HT1080 (cell line): ENCODE measurements at places on chromosomes 4 and X. TPM values are rescaled to one million over a fixed set of nuclear protein-coding genes. Genes with fewer than 3 reads are reported as not detected.
A peak's percentile ranks its signal among the peaks of the same experiment; 100 is the strongest.

- DNase-seq = no peak
Measured at GRCh38 chrX:11349661-11350337, 56.6 kb downstream of the AMELX start.

GRCh38 chrX:136193771-136194170, 46.4 kb downstream of the FHL1 start:
- DNase-seq = no peak

DNA sequence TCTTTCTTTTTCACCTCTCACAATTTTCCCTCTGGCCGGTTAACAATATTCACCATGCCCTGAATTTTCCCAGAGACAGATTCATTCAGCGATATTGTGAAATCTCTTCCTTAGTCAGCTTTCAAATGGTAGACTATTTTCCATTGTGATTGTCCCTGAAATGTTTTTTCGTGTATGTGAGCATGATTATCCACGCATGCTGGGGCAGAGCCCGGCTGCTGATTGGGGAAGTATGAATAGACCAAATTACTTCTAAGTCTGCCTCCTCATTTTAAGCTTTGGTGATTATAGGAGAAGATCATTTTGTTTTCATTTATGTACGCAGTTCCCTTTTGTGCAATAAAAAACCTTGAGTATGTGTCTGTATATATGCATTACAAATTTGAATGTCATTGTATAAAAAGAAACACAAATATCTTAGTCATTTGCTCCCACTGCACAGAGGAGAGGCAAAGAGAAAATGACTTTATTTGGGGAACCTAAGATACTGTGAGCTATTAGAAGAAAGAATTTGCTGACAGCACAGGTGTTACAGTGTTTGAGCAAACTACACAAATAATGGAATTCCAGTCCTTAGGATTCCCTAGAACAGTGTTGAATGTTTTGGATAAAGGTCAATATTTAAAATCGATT, 11.3 kb downstream of the DTHD1 start:
- DNase-seq = no peak

DNA sequence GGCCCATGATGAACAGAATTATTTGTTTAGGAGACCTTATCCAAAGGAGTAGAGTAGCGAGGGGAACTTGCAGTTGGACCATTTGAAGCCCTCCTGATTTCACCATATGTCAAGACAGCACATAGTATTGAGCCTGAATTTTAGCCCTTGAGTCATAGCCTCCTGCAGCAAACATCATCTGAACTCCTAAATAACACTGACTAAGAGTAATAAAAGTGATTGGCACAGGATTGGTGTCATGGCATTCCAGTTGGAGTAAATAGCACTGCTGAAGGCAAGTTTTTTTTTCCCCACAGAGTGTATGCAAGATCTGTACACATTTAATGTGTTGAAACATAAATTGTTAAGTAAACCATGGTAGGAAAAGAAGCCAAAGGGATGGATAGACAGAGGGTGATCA, 89.0 kb downstream of the COMMD8 start:
- DNase-seq = peak; percentile 48

DNA sequence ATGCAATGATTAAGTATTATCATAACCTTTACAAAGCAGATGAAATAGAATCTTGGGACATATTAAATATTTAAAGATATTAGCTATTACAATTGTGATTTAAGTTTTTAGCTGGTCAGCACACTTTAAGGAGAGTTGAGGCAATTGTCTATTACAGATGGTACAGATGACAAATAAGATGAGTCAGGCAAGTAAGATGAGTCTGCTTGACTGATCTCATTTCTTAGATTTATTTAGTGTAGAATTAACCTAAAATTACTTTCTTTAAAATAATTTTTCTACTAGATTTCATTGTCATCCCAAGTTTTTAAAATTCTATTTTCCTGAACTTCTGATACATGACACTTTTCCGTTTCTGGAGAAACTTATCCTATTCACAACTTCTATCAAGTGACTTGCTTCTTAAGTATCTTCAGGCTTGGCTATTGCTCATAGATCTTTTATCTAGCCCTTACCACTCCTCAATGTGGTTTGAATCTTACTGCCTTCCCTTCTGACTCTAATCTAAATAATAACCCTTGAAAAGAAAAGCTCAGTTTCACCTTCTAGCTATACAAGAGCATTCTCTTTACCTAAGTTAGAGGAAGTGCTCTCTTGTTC, 32.9 kb downstream of the CXCL1 start:
- peak; percentile 52 for DNase-seq

GRCh38 chr4:87243426-87244053, 23.1 kb upstream of the KLHL8 start:
- DNase-seq = no peak

DNA sequence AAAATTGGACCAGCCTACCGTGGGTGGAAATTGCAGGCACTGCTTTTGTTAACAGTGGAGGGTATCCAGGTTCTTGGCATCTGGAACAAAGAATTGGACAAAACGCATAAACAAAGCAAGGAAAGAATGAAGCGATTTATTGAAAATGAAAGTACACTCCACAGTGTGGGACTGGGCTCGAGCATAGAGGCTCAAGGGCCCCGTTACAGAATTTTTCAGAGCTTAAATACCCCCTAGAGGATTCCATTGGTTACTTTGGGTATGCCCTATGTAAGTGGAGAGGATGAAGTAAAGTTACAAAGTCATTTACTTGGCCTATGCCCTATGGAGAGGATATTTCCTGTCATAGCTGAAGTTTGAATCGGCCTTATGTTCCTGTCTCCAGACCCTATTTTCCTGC, 85.3 kb downstream of the GLUD2 start:
- DNase-seq = no peak

DNA sequence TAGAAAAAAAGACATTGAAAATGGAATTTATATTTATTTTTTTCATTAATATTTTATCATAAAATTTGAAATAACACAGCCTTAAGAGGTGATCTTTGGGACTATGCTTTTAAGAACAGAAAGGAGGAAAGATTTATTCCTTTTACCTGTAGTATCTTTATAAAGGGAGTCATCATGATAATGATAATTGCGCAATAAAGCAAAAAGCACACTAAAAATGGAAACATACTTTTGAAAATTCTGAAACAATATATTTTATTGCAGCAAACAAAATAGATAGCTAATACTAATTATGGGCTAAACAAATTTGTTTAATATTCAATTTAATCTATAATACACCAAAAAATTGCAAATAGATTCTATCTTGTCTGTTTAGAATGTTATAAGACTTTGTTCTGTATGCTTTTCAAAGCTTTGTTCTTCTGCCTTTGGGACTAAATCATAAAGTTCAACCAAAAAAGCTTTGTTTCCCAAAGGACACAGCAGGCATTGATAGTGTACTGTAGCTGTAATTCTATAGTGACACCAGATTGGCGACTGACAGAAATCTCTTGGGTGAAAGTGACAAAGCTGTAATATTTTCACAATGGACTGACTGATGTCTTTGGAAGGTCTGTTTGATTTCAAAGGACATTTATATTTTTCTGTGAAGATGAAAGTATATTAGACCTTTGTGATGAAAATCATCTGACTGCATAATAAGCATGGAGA, 2156.6 kb upstream of the TENM3 start:
- DNase-seq = no peak

GRCh38 chr4:82367438-82368097, 6.2 kb downstream of the HNRNPD start:
- DNase-seq = no peak

DNA sequence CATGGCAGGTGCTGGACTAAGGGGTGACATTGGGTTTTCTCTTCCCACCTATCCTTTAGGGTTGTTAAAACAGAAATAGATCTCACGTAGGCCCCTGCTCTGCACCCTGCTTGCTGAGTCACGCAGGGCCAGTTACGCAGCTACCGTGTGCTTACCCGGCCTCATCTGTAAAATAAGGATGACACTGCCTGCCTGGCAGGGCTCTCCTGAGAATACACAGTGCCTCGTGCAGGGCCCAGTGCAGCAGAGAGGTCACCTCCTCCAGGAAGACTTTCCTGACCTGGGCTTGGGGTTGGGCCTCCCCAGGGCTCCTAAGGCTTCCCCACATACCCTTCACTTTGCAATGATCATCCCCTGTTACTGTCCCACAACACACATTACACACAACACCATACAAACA, 33.6 kb upstream of the JAKMIP1 start:
- DNase-seq = no peak

DNA sequence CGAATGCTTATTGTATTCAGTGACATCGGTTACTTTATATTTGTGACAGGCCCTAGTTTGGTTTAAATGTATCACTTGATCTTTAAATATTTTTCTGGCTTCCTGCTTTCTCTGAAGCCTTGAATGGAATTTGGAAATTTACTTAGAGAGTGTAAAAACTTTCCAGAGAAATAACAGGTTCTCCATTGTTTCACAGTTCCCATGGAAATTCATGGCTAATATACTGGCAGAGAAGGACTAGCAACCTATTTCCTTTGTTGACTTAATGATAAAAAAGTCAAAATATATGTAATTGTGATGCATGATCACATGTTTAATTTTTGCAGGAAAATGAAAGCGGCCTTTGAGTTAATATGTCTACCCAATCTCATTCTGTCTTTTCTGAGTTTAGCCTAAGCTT, 13.2 kb downstream of the NEIL3 start:
- DNase-seq = no peak

DNA sequence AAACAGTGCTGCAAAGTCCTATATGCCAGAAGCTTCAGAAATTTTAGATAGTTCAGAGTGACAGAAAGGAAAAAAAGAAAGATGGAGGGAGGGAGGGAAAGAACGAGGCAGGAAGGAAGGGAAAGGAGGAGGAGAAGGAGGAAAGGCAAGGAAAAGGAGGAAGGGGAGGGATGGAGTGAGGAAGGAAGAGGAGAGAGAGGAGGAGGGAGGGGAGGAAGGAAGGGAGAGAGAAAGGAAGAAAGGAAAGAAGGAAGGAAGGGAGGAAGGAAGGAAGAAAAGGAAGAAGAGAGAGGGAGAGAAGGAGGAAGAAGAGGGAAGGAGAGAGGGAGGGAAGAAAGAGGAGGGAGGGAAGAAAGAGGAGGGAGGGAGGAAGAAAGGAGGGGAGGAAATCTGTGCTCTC, 42.4 kb upstream of the FHL1 start:
- DNase-seq = no peak

GRCh38 chrX:133151336-133151735, 54.4 kb upstream of the USP26 start:
- peak; percentile 24 for DNase-seq

- no peak for DNase-seq
Measured at GRCh38 chr4:19944806-19945205, 306.9 kb upstream of the SLIT2 start.

- DNase-seq = no peak
Measured at GRCh38 chr4:163623787-163624186, 129.3 kb downstream of the TMA16 start.

DNA sequence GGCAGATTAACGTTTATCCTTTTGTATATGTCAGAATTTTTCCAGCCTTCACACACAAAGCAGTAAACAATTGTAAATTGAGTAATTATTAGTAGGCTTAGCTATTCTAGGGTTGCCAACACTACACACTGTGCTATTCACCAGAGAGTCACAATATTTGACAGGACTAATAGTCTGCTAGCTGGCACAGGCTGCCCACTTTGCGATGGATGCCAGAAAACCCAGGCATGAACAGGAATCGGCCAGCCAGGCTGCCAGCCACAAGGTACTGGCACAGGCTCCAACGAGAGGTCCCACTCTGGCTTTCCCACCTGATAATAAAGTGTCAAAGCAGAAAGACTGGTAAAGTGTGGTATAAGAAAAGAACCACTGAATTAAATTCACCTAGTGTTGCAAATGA, 94.8 kb downstream of the TET2 start:
- no peak for DNase-seq

DNA sequence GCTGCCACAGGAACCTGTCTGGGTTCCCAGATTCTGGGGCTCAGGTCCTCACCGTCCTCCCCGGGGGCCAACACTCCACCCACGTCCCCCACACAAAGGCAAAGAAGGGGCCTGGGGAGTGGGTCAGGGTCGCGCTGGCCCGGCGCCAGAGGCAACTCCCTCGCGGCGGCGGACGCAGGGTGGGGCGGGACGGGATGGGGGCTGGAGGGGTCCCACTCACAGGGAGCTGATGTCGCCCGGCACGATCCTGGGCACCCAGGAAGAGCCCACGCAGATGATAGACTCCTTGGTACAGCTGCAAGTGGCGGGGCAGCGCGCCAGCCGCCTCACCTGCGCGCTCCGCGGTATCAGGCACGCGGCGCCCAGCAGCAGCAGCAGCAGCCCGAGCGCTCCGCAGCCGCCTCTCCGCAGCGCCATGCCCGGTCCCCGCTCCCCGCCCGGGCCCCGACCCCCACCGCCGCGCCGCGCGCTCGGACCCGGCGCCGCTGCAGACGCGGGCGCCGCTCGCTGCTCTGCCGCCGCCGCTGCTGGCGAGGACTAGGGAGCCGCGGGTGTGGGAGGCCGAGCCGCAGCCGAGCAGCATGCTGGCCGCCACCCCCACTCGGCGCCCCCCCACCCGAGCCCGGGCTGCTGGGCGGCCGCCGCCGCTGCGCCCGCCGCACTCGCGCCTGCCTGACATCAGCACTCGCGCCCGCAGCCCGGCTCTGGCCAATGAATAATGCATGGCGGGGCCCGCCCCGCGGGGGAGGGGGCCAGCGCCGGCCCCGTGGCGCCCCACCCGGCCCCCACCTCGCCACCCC, at the start of gene LGI2:
Gene LGI2 (minus strand): TSS at position 670 of the 800 bp plus-strand sequence. CDS start 253 bp downstream, at position 417.
- DNase-seq = no peak

The NAA11 gene
- total RNA-seq = not detected in 2 replicates

The CD38 gene
- 0.06 and 0.23 TPM in 2 replicates for total RNA-seq

The KCNE5 gene
- total RNA-seq = 0.48 TPM in 1 of 2 replicates, not detected in the other

The PABPC4L gene
- total RNA-seq = not detected in 2 replicates

The MYOZ2 gene
- total RNA-seq = not detected in 2 replicates

The TEX13D gene
- total RNA-seq = 0.05 TPM in 1 of 2 replicates, not detected in the other

The GAGE2A gene
- total RNA-seq = 5.9 and 15.7 TPM in 2 replicates

The SMARCA5 gene
- total RNA-seq = 29.5 and 33.1 TPM in 2 replicates

The EXOC1L gene
- total RNA-seq = not detected in 2 replicates
